ENCODE measurements at places on chromosomes 3 and 15.

DNA sequence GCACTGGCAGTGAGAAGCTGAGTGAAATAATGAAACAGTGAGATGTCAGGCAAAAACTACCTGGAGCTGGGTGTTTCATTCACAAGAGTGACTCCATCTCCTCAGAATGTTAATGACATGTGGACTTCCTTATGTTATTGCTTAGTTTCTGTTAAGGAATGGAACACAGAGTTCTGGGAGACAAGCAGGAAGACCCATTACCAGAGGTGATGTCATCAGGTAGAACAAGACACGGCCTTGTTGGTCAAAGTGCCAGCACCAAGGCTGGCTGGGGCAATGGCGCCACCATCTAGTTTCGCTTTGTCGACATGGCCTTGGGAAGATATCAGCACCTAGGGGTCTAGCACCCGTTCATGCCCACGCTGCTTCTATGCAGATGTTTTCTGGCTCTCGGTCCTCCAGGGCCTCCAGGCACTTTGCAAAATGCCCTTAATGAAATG is 252.2 kb downstream of the FAM43A start:
- DNase-seq, result no peak

GRCh38 chr3:53122933-53123305 is 7.3 kb downstream of the RFT1 start:
- DNase-seq, result no peak

DNA sequence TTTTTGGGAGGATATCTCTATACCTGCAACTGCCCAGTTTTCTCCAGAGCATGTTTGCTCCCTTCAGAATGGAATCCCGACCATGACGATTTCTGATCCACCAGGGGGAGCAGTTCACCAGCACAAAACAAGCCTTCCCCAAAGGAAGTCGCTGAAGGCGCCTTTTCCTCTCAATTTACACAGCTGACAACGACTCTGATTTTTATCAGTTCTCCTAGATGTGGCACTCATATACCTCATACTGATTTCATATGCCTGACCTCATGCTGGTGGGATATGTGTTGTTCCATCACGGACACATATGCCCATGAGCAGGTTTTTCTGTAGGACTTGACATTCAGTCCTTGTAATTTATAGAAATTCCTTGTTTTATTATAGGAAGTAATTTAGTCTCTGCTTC is 1028.2 kb downstream of the MCTP2 start:
- peak; percentile 63 for DNase-seq

DNA sequence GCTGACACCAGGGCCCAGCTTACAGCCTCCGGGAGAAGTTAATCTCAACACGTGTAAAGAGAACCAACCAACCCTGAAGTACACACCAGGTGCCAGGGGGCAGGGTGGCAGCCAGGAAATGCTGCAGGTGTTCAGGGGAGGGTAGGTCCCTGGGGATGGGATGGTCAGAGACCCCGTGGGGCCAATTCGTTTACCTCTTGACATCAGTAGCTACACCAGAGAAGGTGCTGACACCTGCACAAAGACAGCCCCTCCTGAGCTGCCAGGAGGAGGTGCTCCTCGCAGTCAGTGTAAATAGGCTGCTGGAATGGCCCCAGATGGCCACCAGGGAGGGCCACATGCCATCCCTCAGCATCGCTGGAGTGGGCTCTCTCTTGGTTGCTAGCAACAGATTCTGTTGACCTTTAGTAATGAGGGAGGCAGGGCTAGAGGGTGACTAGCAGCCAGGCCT is 52.8 kb downstream of the CORO2B start:
- peak; percentile 82 for DNase-seq

DNA sequence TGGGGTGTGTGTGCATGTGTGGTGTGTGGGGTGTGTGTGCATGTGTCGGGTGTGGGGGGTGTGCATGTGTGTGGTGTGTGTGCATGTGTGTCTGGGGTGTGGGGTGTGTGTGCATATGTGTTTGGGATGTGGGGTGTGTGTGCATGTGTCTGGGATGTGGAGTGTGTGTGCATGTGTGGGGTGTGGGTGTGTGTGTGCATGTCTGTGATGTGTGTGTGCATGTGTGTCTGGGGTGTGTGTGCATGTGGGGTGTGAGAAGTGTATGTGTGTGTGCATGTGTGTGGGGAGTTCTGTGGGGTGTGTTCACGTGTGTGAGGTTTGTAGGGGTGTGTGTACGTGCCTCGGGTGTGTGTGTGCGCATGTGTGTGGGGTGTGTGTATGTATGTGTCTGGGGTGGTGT is 6.7 kb upstream of the OCA2 start:
- DNase-seq, result peak; percentile 6
